ENCODE measurements at places on chromosomes 12 and 14.

DNA sequence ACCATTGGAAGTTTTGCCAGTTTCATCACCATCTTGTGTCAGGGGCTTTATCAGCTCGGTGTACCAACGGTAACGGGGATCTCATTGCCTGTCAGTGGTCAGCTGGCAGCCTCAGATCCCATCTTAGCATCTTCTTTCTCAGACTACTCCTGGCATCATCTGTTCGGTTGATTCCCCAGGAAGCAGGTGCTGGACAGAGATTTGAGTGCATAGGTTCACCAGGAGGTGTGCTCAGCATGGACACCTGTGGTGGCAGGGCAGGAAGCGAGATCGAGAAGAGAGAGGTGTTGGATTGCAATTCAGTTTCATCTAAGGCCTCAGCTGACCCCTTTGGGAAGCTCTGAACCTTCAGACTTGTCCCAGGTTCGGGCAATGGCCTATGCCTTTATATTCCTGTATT lies 76.0 kb downstream of the C12orf75 start:
- no peak for DNase-seq

DNA sequence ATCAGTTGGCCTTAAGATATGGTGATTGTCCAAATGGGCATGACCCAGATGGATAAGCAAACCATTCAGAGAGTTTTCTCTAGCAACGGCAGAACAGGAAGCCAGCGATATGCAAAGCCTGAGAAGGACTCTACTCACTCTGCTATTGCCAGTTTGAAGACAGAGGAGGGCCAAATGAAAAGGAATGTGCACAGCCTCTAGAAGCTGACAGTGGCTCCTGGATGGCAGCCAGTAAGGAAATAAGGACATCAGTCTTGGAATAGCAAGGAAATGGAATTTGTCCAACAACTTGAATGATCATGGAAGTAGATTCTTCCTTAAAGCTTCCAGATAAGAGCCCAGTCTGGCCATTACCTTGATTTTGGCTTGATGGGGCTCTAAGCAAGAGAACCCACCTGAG lies 60.0 kb downstream of the TMTC2 start:
- no peak for DNase-seq

DNA sequence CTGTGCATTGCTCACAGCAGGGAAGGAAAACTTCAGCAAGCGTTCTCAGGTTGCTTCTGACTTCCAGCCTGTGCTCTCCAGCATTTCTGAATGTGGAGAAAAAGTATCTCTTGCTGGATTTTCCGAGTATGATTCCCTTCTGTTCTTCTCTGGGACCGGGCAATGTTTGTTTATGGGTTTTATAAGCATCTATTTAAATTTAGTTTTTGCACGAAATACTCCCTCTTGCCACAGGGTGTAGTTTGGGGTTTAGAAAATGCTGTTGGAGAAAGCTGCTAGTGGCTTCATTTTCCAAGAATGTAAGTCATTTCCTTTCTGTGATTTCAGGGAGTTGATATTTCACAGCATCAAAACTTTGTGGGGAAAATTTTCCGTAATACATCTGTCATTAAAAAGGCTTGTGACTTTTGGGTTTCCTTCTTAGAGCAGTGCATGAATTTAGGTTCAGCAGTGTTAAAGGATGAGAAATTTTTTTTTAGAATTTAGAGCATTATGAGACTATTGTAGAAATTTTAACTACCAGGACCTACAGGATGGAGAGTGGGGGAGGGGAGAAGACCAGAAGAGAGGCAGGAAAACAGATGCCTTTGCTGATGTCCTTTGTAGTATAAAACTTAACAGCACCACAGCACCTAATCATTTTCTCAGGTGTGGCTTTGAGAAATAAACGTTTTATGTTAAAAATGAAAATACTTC lies 1.5 kb downstream of the FRMD6 start:
- peak; percentile 53 for DNase-seq

GRCh38 chr14:89957376-89957775 lies 1.6 kb downstream of the TDP1 start:
- DNase-seq = no peak

DNA sequence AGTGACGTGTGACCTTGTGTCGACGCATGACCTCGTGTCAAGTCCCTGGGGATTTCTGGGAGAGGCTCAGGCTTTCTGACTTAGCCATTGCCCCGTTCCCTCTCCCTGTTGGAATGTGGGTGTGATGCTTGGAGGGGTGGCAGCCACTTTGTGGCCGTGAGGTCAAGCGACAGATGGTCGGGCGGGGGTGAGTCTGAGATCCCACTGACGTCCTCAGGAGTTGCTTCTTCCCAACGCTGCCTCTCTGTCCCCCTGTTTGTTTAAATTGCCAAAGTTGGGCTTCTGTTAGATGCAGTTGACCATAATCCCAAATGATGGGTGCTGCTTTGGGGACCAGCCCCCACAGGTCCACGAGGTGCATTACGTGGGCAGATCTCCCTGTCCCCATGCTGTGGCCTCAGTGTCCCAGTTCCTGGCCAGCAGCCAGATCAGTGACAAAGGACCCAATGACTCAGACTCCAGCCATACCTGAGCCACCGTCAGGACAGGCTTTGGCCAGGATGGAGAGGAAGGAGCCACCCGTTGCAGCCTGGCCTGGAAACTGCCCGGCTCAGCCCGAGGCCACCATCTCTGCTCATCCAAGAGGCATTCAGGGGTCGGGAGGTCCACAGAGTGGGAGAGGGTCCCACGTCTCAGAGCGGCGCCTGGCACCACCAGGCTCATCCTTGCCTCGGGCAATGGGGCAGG lies 34.4 kb upstream of the GALNT9 start:
- no peak for DNase-seq

DNA sequence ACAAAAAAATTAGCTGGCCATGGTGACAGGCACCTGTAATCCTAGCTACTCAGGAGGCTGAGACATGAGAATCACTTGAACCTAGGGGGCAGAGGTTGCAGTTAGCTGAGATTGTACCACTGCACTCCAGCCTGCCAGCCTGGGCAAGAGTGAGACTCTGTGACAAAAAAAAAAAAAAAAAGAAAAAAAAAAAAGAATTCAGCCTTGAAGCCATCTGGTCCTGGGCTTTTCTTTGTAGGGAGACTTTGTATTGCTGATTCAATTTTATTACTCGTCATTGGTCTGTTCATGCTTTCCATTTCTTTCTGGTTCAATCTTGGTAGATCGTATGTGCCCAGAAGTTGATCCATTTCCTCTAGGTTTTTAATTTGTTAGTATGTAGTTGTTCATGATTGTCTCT lies 243.1 kb downstream of the RAD51B start:
- DNase-seq = no peak

GRCh38 chr14:106562451-106562850 lies 1036.1 kb downstream of the TMEM121 start:
- no peak for DNase-seq

GRCh38 chr12:89062996-89063395 lies 289.3 kb downstream of the DUSP6 start:
- DNase-seq = no peak

- DNase-seq = no peak
Measured at GRCh38 chr14:96797582-96798349, 584 bp downstream of the VRK1 start.

- no peak for DNase-seq
Measured at GRCh38 chr12:45464699-45465098, 248.8 kb downstream of the ANO6 start.
